ENCODE measurements at places on chromosomes 5 and 9.

DNA sequence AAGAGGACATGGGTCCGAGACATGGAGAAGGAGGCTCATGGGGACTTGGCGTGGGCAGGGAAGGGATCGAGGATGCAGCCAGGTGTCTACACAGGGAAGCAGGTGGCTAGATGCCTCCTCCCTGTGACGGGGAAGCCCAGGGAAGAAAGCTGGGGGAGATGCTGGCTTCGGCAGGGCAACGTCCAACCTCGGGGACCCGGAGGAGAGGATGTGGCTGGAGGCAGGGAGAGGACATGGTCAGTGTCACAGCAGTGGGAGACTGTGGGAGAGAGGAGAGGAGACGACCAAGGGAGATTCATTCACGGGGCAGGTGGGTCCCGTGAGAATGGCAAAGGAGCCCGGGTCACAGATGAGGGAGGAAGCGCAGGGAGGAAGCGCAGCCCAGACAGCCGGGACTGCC is 73.2 kb upstream of the PHYKPL start:
- DNase-seq: no peak

- DNase-seq: peak; percentile 22
These were observed 553.1 kb downstream of the LRRC70 start for GRCh38 chr5:63131626-63132285.

- DNase-seq: no peak
These were observed 113.4 kb upstream of the ALDH1B1 start for GRCh38 chr9:38278931-38279679.

DNA sequence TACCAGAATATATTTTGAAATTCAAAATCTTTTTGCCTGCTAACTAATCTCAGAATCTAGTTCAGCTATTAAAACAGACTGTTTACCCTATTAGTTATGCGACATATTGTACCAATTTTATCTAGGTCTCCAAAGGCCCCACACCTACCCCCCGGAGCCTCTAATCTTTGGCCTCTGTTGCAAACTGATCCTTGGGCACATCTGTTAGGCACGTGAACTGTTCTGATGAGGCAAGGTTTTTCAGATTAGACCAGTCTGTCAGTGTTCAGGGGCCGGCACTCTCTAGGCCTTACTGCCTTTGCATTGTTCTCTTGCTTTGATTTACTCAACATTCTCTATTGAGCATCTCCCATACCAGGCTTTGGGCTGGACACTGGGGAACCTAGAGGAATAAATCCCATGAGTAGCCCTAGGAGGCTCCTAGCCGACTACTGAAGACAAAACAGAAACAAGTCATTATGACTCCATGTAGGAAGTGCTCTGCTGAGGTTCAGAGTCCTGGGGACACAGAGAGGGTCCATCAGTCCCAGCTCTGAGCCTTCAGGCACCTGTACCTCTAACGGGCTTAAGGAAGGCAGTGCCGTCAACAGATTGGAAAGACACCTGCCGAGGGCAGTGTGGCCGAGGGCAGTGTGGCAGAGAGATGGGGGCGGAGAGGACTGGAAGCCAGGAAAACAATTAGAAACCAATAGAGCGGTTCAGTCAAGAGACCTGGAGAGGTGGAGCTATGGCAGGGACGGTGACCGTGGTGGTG is 245.1 kb downstream of the AOPEP start:
- no peak for DNase-seq

DNA sequence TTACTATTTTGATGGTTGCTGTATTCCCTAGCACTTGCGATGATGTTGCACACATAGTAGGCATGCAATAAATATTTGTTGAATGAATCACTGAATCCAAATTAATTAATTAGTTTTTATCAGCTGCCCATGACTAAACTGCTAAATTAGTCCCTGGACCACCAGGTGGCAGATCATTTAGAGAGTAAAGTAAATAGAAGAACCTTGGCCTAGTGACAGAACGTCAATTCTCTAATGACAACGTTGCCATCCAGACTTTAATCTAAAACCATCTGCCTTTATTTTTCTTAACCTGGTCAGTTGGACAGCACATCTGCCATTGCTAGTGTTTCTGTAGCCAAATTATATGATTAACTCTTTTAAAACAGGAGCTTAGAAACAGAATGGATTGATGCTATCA is 457.5 kb downstream of the KIF4B start:
- DNase-seq: no peak

- DNase-seq: no peak
These were observed 580.2 kb upstream of the FAM174A start for GRCh38 chr5:99955006-99955405.

GRCh38 chr5:9356351-9356825 is 189.5 kb downstream of the SEMA5A start:
- DNase-seq: peak; percentile 27

GRCh38 chr9:111298731-111299598 is 31.1 kb downstream of the OR2K2 start:
- DNase-seq: peak; percentile 95

DNA sequence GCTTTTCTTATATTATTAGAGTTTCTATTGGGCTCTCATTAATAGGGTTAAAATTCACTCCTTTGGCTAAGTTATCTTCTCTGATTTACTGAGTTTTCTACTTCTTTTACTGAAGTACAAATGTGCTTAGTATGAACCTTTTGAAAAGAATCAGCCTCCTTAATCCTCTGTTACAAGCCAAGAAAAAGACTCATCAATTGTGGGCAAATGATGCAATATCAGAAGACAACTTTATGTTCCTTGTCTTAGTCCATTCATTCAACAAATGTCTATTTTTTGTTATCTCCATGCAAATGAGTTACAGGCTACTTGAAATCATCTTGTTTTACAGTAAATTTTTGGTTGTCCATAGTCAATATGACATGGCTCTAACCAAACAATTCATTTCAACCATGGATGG is 40.3 kb downstream of the SNCAIP start:
- no peak for DNase-seq

DNA sequence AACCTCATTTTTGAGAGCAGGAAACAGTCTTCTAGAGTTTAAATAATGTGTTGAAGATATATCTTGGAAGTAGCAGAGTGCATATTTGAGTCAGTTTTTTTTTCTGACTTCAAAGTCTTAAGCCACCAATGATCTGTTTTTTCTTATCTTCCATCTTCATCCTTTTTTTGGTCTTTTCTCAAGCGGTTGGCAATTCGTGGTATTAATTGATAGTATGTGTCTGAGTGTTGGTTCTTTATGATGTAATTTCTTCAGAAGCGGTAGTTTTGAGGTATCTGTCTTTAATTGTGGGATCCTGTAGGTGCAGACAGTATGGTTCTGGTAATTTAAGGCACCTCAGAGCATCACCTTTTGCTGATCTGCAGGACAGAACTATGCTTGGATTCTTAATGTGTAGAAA is 3.9 kb downstream of the CSNK1G3 start:
- no peak for DNase-seq

- no peak for DNase-seq
These were observed 380.6 kb downstream of the TLE4 start for GRCh38 chr9:79952401-79952800.

DNA sequence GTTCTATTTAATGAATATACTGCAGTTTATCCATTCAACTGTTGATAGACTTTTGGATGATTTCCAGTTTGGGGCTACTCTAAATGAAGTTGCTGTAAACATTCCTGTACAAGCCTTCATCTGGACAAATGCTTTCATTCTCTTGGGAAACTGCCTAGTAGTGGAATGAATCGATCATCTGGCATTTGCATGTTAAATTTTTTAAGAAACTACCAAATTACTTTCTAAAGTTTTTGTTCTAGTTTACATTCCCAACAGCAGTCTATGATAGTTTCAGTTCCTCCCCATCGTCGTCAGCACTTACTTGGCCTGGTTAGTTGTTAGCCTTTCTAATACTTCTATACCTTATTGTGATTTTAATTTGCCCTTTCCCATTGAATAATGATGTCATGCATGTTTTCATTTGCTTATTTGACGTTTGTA is 306.3 kb downstream of the FER start:
- peak; percentile 27 for DNase-seq

DNA sequence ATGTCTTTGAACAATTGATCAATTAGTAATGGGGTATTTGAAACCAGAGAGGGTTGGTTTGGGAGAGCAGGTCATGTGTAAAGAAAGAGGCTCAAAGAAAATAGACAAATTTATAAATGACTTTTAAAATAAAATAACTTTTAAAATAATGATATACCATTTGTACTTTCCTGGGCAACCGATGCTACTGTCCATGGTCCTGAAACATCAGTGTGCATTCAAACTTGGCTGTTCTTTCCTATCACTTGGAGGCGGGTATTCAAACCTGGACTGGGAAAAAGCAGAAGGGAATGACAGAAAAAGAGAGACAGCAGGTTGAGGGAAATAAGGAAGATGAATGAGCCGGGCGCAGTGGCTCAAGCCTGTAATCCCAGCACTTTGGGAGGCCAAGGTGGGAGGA is 1446.4 kb upstream of the WWC1 start:
- DNase-seq: peak; percentile 45

GRCh38 chr5:143678148-143678905 is 133.6 kb upstream of the HMHB1 start:
- DNase-seq: no peak

DNA sequence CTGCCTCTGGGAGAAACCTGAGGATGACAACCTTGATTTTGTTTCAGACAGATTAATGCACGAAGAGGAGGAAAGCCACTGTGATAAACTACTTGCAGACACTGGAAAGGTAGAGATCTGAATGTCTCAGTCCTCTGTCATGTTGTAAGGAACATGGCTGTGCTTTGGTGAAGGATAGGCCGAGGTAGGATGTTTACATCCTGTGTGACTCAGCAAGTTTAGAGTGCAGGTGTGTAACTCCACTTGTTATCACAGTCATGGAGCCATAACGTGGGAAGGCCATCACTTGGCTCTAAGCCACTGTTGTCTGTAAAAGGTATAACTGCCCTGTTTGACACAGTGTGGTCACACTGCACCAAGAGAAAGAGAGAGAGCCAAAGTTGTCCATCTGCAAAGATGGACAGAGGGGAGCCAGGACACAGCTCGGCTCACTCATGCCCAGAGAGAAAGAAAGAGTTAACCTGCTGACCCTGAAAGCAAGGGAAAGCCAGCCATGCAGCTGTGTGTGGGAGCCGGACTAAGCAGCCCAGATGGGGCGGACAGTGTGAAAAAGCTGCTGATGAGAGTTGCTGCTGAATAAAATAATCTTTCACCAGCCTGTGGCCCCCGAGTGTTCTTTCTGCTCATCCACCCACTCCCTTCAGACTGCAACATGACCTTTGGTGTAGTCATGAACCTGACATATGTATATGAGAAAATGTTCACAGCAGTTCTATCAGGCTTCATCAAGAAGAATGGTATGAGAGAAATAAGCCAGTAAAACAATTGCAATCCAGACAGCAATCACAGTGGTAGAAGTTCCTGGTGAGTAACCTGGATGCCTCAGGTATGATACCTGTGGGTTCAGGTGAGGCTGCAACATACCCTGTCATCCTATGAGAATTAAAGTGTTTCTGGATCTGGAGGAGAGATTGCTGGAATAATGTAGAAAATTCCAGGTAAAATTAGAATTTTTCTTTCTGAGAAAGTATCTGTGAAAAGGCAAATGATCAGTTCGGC is 115.9 kb downstream of the TARS1 start:
- peak; percentile 43 for DNase-seq

GRCh38 chr9:36843964-36844363 is 190.1 kb downstream of the PAX5 start:
- no peak for DNase-seq

DNA sequence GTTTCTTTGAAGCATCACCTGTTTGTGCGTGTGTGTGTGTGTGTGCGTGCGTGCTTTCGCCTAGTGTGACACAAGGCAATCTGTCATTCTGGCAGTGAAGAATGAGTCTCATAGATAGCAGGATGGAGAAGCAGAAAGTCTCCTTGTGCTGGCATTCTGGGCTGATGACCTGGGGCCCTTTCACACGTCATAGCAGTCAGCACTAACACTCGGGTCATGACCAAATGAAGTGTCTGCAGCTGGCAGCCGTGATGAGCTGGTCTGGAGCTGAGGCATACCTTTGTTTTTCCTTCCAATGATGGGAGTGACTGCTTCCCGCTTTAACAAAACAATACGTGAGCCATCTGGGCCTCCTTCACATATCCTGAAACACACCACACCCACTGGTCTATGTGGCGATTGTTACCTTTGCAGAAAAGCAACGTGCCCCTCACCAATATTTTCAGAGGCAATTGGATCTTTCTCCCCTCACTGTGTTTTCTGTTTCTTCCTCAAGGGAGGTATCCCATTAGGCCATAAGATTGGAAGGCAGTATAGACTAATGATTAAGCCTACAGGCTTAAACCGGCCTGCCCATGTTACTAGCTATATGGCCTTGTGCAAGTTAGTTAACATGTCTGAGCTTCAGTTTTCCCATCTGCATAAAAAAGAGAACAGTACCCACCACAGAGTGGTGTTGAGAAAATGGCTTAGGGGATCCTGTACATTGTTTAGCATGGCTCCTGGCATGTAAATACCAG is 88.8 kb downstream of the SREK1 start:
- no peak for DNase-seq

DNA sequence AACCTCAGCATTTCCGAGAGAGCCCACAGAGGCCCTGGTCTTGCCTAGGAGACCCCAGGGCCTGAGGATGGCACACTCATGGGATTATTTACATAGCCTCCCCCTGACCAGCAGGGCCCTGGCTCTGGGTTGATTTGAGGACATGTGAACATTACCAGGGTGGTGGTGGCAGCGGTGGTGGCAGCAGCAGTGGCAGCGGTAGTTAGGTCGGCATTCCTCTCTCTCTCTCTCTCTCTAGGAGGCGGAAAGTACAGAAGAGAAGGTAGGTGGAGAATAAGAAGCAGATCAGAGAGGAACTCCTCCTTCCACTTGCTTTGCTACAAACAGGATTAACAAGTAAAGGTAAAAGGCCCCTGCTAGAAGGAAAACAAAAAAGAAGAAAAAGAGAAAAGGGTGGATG is 39.3 kb downstream of the B4GALT1 start:
- no peak for DNase-seq

GRCh38 chr9:128175102-128175563 is 15.1 kb downstream of the BBLN start:
- no peak for DNase-seq

GRCh38 chr5:143084407-143084806 is 314.2 kb downstream of the ARHGAP26 start:
- DNase-seq: peak; percentile 78

DNA sequence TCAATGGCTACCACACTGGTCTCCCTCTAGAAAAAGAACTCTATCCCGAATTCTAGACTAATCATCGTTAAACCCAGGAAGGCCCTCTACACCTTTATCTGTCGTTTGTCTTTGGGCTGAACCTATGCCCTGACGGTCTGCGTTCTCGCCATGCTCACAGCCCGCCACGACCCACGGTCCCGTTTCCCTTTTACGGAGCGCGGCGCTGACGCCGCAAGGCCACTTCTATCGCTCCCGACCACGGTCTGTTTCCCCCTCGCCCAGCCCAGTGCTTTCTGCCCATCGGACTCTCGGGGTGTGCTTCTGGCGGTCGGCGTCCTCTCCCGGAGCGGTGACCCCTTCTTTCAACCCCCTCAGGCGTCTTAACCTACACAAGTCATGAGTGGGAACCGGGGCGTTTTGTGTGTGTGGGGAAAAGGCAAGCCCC is 974 bp downstream of the C9orf40 start:
- DNase-seq: peak; percentile 44

GRCh38 chr5:80184235-80185023 is 71.4 kb downstream of the SERINC5 start:
- no peak for DNase-seq

- DNase-seq: no peak
These were observed 270.6 kb downstream of the FAM170A start for GRCh38 chr5:119899981-119900380.
